ENCODE measurements at places on chromosomes 1 and 21. TPM values are rescaled to one million over a fixed set of nuclear protein-coding genes. Genes with fewer than 3 reads are reported as not detected.

The KCND3 gene
- not detected for total RNA-seq

The VSIG8 gene
- not detected for total RNA-seq

The VAMP4 gene
- total RNA-seq: 10.1 TPM

DNA sequence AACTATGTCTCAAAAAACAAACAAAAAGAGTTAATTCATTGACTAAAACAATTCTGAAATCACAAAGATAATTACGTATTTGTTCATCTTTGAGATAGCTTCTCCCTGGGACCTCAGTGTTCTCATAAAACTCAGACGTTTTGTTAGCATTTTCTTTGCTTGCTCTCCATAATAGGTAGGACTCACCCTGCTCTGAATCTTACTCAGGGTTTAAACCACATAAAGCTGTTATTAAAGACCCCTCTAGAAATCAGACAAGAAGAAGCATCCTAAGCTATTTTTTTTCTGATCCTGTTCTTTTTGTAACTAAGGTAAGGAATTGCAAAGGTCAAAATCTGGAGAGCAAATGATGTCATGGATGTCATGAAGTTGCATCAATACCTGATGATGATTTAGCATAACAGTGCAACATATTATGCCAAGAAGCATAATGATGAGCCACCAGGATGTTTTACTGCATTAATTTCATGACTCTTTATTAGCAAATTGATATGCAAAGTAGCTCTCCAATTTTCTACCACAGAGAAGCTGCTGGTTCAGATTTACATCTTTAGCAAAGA is 2.4 kb downstream of the FBXO42 start:
- H3K36me3 ChIP-seq: no peaks in the 10 kb centered on the region
- no peak overlapping the region for H3K4me3 ChIP-seq
- H3K27me3 ChIP-seq: no peaks in the 10 kb centered on the region
- no peak overlapping the region for H3K27ac ChIP-seq
- DNase-seq: no peak

GRCh38 chr1:97906567-97907241 is 14.1 kb downstream of the DPYD start:
- no peaks in the 10 kb centered on the region for H3K27me3 ChIP-seq
- DNase-seq: peak; percentile 88
- H3K4me1 ChIP-seq: peaks cover 43% of the 10 kb centered on the region

DNA sequence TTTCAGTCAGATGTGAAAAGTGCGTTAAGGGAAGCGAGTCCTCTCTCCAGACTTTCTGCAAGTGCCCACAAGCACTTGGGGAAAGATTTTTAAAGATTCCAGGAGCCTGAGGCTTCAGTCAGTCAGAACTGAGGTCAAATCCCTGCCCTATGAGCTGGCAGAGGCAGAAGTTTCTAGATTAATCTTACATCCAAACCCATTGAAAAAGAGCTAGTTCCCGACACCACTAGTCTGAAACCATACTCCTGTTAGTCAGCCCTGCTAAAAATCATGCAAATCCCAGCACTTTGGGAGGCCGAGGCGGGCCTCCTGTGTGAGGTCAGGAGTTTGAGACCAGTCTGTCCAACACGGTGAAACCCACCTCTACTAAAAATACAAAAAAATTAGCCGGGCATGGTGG is 21.0 kb downstream of the RSPH1 start:
- DNase-seq: no peak
- peaks cover 12% of the 10 kb centered on the region for H3K4me1 ChIP-seq
- no peak overlapping the region for H3K4me3 ChIP-seq
- H3K36me3 ChIP-seq: no peaks in the 10 kb centered on the region
- H3K27ac ChIP-seq: no peak overlapping the region
- H3K27me3 ChIP-seq: no peaks in the 10 kb centered on the region

DNA sequence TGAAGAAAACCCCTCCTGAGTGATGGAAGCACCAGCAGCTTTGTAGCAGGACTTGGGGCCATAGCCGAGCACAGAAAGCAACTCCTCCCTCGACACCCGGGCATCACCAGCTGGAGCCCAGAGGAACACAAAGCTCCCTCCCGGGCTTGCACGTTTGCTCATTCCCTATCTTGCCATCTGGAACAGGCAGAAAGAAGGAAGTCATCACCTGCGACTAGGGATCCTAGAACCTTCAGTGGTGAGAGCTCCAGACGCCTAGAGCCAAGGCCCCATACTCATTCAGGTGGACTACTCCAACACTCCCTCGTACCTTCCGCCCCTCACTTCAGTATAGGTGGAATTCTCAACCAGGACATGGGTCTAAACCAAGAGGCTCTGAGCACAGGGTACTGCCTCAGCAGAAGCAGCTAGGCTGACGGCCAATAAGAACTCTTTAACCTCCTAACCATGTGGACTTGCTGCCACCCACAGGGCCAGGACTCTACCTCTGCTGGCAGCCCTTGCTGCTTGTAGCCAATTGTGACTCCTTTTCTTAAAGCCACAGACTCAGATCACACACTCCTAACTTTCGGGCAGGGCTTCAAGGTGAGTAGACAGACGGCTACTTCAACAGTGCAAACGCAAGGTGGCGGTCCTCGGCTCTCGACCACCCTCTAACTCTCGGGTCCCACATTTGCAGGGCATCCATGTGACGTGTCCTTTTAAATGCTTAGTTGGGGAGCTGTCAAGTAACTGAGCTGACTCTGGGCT is 65.4 kb downstream of the NPHP4 start:
- H3K27ac ChIP-seq: no peak overlapping the region
- no peak overlapping the region for H3K4me3 ChIP-seq
- H3K36me3 ChIP-seq: no peaks in the 10 kb centered on the region
- H3K4me1 ChIP-seq: no peaks in the 10 kb centered on the region
- no peaks in the 10 kb centered on the region for H3K27me3 ChIP-seq
- no peak for DNase-seq

GRCh38 chr1:42173155-42173933 is 8.8 kb upstream of the GUCA2A start:
- H3K4me3 ChIP-seq: no peak overlapping the region
- H3K36me3 ChIP-seq: no peaks in the 10 kb centered on the region
- no peaks in the 10 kb centered on the region for H3K27me3 ChIP-seq
- peaks cover 17% of the 10 kb centered on the region for H3K4me1 ChIP-seq

GRCh38 chr1:64378826-64379225 is 91.1 kb upstream of the CACHD1 start:
- no peak for DNase-seq
- no peaks in the 10 kb centered on the region for H3K27me3 ChIP-seq
- H3K4me1 ChIP-seq: no peaks in the 10 kb centered on the region
- no peaks in the 10 kb centered on the region for H3K36me3 ChIP-seq
- no peak overlapping the region for H3K27ac ChIP-seq

DNA sequence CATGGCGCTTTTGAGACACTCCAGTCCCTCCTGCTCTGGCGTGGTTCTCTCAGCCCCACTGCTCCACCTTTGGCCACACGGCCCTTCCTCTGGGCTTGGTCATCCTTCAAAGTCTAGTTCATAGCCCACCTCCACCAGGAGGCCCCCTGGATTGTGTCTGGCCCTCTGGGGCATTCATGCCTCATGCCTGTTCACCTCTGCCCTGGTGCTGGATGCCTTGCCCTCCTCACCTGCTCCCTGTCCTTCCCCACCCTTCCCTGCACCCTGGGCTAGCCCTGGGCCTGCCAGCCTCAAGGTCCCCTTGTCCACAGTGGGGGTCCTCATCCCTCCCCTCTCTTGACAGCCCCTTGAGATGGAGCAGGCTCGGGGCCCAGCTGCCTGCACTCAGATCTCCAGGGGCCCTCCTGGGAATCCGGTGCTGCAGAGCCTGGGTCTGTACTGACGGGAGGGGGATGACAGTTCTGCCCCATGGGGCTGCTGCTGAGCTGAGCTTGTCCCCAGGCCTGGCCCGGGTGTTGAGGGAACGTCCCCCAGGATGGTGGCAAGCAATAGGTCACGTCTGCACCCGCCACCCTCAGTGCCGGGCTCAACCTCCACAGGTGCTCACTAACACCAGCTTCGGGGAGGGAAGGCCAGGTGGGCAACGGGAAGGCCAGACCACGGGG is 18.4 kb downstream of the PRXL2B start:
- no peaks in the 10 kb centered on the region for H3K36me3 ChIP-seq
- no peak overlapping the region for H3K27ac ChIP-seq
- no peaks in the 10 kb centered on the region for H3K4me1 ChIP-seq

DNA sequence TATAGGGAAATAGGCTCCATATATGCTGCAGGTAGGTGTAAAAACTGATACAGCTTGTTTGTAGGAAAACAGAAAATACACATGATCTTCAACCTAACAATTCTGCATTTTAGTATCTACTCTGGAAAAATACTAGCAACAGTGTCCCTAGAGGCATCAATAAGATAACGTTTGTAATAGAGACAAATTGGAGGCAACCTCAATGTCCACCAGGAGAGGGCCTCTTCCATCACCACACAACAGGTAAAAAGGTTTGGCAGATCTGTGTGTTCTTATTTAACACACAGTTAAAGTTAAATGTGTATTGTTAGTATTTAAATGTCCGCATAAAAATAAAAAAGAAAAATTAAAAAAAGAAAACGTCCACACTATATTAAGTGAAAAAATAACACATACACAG is 5.4 kb downstream of the EIF2D start:
- no peak overlapping the region for H3K4me3 ChIP-seq
- peak; percentile 41 for DNase-seq
- peaks cover 14% of the 10 kb centered on the region for H3K36me3 ChIP-seq
- H3K4me1 ChIP-seq: peaks cover 7% of the 10 kb centered on the region

GRCh38 chr1:108750476-108751181 is 4.2 kb downstream of the STXBP3 start:
- no peaks in the 10 kb centered on the region for H3K27me3 ChIP-seq
- no peak overlapping the region for H3K4me3 ChIP-seq
- H3K36me3 ChIP-seq: no peaks in the 10 kb centered on the region
- H3K27ac ChIP-seq: no peak overlapping the region
- H3K4me1 ChIP-seq: peaks cover 15% of the 10 kb centered on the region
- DNase-seq: no peak

- peak overlapping the region; percentile 22 for H3K27ac ChIP-seq
- no peak overlapping the region for H3K4me3 ChIP-seq
- no peaks in the 10 kb centered on the region for H3K36me3 ChIP-seq
- no peaks in the 10 kb centered on the region for H3K27me3 ChIP-seq
- peak; percentile 94 for DNase-seq
- peaks cover 11% of the 10 kb centered on the region for H3K4me1 ChIP-seq
Observed at GRCh38 chr1:82565546-82565945, 764.8 kb downstream of the ADGRL2 start.

GRCh38 chr1:161133220-161133740 is 813 bp upstream of the DEDD start:
- no peak for DNase-seq
- H3K4me1 ChIP-seq: peaks cover 26% of the 10 kb centered on the region
- peaks cover 7% of the 10 kb centered on the region for H3K36me3 ChIP-seq
- no peaks in the 10 kb centered on the region for H3K27me3 ChIP-seq
- peak overlapping the region; percentile 94 for H3K4me3 ChIP-seq

DNA sequence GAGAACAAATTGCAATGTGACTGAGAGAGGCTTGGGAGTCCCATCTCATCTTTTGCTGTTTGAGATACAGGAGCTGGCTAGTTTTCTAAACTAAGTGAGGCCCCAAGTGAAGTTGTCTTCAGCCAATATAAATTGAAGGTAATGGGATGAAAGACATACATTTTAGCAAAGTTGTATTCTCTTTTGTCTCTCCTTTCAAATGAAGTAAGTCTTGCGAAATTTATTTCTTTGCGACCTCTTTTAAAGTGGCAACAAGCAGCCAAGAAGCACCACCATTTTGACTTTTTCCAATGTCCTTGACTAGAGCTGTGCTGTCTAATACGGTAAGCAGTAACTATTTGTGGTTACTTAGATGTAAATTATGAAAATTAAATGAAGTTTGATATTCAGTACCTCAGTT is 385.7 kb downstream of the USP25 start:
- no peaks in the 10 kb centered on the region for H3K36me3 ChIP-seq
- H3K27me3 ChIP-seq: no peaks in the 10 kb centered on the region
- H3K4me1 ChIP-seq: peaks cover 34% of the 10 kb centered on the region
- H3K4me3 ChIP-seq: no peak overlapping the region

- H3K4me1 ChIP-seq: peaks cover 37% of the 10 kb centered on the region
- H3K27ac ChIP-seq: peak overlapping the region; percentile 1
- no peaks in the 10 kb centered on the region for H3K36me3 ChIP-seq
- peak; percentile 64 for DNase-seq
- H3K27me3 ChIP-seq: no peaks in the 10 kb centered on the region
Observed at GRCh38 chr1:204102029-204102611, 29.2 kb downstream of the SOX13 start.

DNA sequence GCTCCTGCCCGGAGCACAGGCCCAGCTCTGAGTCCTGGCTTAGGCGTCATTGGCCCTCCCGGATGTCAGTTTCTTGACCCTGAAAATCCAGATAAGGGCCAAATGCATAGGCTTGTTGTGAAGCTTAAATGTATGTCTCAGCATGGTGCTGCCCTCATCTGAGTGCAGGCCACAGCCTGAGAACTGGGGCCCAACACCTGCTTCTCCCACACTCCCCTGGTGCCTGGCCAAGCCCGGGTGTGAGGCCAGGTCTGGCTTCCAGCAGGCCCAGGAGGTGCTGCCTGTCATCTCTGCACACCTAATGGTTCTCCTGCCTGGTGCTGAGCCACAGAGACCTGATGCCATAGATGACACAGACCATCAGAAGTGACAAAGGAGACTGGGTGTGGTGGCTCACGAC is 14.0 kb downstream of the MX2 start:
- no peaks in the 10 kb centered on the region for H3K27me3 ChIP-seq
- no peaks in the 10 kb centered on the region for H3K36me3 ChIP-seq
- no peak overlapping the region for H3K27ac ChIP-seq
- no peak overlapping the region for H3K4me3 ChIP-seq
- no peaks in the 10 kb centered on the region for H3K4me1 ChIP-seq
- no peak for DNase-seq

DNA sequence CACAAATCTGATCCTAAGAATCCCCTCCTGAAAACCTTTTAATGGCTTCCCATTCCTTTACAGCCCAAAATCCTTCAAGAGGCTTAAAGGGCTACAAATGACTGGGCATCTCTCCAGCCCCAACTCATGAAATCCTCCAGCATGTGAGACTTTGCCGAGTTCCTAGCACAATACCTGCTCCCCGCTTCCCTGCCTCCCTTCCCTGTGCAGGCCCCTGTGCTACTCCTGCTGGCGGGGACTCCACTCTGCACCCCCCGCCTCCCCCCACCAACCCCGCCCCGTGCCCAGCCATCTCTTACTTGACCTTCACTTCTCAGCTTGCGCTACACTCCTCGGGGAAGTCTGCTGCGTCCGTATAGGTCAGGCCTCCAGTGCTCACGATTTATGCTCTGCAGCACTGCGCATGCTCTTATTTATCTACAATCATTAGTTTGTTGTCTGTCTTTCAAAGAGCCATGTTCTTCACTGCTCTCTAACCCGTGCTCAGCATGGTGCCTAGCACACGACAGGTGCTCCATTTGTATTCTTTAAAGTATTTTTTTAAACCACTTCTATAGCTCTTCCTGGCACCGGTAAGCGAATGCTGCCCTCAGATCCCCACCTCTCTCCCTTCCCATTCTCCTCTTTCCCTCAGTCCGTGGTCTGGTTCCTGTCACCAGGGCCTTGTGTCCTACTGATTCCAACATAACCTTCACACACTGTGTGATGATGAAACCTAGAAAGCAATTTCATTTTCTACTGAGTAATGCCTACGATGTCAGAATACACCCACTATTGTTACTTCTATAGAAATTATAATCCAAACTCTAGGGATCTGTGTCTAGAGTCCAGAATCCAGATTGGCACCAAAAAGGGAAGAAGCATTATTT is 37.5 kb upstream of the PLA2G2C start:
- H3K4me1 ChIP-seq: no peaks in the 10 kb centered on the region
- no peak overlapping the region for H3K27ac ChIP-seq
- no peaks in the 10 kb centered on the region for H3K36me3 ChIP-seq
- no peak for DNase-seq
- no peak overlapping the region for H3K4me3 ChIP-seq
- peaks cover 6% of the 10 kb centered on the region for H3K27me3 ChIP-seq

Data from endothelial cell of umbilical vein (primary cell).